ENCODE measurements at places on chromosomes 4 and X. TPM values are rescaled to one million over a fixed set of nuclear protein-coding genes. Genes with fewer than 3 reads are reported as not detected.

Gene SPATA4
- total RNA-seq, result 0.20 TPM

Gene ADH5
- 97.0 TPM for total RNA-seq

Gene PAQR3
- 9.1 TPM for total RNA-seq

Gene TBC1D9
- 7.3 TPM for total RNA-seq

Gene CFI
- 0.61 TPM for total RNA-seq

Gene RBM46
- not detected for total RNA-seq

Gene AMTN
- 0.09 TPM for total RNA-seq

Data from A549 treated with CpdA at 1 μM for 4 hours (cell line).